Activated gamma-delta T cell treated with anti-CD3 and anti-CD28 coated beads, Interleukin-2, amount 50 U/mL, for 16 hours (primary cell): ENCODE measurements at places on chromosomes 1 and 21.
A peak's percentile ranks its signal among the peaks of the same experiment; 100 is the strongest.

DNA sequence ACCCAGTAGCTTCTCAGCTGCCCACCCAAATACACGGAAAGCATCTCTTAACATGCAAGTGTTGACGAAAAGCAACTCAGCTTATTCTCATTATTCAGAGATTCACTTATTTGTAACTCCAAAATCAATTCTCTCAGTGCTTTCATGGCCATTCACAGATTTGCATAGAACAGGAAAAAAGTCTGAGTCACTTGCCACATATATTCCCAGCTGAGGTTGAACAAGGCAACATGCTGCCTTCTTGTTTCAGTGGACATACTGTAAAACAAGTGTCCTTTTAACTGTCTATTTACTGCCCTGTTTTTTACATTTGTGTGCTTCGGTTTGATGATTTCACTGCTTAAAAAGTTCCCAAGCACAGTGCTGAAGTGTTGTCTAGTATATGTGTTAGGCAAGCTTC lies 273.0 kb downstream of the LTN1 start:
- no peak for DNase-seq

- DNase-seq: no peak
Measured at GRCh38 chr1:211153932-211154331, 20.0 kb upstream of the KCNH1 start.

DNA sequence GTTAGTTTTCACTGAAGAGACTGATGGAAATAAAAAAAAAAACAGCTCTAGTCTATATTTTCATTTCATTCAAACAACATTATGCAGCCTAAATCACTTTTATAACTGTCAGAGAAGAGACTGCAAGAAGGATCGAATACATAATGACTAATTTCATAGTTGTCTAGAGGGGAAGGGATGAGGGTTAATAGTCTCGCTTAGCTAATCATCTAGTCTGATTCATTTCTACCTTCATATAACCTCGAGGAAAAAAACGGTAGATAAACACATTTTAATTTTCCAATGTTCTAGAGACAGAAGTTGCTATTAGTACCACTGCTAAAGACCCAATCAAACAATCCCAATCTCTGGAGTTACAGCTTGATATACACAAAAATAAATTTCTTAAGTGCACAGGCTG lies 3.5 kb downstream of the FUBP1 start:
- DNase-seq: no peak

GRCh38 chr21:42965211-42965560 lies 9.2 kb upstream of the PKNOX1 start:
- no peak for DNase-seq

DNA sequence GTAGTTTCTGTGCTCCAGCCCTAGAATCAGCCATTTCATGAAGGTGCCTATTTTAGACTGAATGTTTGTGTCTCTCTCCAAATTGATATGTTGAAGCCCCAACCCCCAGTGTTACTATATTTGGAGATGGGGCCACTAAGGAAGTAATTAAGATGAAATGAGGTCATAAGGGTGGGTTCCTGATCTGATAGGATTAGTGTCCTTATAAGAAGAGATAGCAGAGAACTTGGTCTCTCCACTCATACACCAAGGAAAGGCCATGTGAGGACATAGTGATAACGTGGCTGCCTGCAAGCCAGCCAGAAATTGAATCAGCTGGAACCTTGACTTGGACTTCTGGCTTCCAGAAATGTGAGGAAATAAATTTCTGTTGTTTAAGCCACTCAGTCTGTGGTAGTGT lies 12.3 kb downstream of the RAVER2 start:
- DNase-seq: no peak

DNA sequence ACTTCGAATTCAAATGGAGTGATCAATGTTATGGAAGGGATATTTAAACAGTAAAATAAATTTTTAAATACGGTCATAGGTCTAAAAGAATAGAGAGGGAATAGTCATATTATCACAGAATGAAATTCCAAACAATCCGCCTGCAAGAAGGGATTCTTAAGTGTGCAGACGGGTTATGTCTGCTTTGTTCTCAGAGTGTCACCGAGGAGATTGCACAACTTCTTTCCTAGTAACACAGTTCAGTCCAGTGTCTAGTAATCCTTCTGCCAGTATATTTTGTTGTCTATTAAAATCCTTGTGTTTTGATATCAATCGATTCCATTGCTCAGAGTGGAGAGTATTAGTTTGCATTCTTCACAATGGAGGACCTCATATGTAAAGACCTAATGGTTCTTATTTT lies 48.4 kb downstream of the LRRC53 start:
- no peak for DNase-seq

GRCh38 chr1:26721669-26722355 lies 26.0 kb downstream of the ARID1A start:
- DNase-seq: no peak

DNA sequence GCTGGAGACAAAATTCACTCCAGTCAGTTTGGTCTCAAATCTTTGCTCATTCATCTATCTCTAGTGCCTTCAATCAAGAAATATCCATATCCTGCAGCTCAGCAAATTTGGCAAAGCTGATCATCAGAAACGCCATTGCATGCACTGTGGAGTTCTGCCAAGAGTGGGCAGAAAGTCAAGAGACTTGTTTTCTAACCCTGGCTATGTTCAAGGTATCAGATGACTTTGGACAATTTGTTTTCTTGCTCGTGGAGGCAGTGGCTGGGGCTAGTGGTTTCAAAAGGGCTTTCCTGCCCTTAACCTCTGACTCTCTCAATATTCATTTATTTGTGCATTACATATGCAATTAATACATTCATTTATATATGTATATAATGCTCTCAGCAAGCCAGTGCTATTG lies 12.8 kb upstream of the LRRC52 start:
- no peak for DNase-seq

- no peak for DNase-seq
Measured at GRCh38 chr1:73500154-73500553, 697.8 kb downstream of the LRRIQ3 start.

DNA sequence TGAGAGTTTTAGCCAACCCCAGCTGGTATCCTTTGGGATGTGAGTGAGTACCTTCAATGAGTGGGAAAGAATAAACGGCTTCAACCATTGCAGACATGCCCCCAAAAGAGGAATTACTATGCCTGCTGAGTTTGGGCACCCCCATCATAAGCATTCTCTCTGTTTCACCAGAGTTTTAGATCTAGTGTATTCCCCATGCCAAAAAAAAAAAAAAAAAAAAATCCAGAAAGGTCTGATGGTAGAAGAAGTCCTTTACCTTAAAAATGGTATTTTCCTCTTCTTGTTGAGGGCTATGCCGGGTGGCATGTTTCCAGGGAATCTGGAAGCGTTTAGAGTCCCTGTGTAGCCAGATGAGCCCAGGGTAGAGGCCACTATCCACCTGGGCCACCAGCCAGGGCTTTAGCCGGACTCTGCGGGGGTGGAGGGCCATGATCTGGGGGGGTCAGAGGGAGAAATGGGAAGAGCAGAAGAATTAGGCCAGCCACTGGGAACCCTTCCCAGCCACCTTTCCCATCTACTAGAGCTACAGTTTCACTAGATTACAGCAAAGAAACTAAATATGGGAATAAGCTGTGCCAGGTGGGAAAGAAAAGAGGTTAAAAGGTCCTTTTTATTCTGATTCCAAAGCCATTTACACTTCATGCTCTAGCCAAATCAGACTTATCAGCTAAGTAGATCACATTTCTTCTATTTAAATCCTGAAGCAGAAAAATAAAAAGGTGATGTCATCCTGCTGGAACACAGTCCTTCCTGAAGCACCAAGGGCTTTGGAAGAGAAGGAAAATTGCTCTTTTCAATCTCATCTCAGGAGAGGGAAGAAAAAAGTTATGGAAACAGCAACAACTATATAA lies 4.7 kb downstream of the IRF6 start:
- DNase-seq: no peak

DNA sequence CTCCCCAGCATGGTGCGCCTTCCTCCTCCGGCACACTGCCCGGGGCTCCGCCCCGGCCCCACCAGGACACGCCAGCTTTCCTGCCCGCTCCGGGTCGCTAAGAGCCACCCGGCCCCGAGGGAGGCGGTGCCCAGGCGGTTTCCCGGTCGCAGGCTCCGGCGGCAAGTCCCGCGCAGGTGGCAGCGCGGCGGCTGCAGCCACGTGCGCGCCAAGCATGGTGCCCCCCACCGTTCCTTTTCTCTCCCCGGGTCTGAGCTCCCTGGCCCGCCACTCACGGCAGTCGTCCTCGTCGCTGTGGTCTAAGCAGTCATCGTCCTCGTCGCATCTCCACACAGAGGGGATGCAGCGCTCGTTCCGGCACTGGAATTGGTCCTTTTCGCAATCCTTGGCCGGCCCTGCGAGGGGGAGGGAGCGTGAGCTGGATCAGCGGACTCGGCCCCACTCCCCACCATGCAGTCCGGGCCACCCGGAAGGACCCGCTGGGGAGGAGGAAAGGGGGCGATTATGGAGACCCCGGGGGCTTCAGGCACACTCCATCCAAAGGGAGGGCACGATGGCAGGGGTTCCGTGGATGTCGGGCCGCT lies 1.2 kb downstream of the LRP8 start:
- no peak for DNase-seq

DNA sequence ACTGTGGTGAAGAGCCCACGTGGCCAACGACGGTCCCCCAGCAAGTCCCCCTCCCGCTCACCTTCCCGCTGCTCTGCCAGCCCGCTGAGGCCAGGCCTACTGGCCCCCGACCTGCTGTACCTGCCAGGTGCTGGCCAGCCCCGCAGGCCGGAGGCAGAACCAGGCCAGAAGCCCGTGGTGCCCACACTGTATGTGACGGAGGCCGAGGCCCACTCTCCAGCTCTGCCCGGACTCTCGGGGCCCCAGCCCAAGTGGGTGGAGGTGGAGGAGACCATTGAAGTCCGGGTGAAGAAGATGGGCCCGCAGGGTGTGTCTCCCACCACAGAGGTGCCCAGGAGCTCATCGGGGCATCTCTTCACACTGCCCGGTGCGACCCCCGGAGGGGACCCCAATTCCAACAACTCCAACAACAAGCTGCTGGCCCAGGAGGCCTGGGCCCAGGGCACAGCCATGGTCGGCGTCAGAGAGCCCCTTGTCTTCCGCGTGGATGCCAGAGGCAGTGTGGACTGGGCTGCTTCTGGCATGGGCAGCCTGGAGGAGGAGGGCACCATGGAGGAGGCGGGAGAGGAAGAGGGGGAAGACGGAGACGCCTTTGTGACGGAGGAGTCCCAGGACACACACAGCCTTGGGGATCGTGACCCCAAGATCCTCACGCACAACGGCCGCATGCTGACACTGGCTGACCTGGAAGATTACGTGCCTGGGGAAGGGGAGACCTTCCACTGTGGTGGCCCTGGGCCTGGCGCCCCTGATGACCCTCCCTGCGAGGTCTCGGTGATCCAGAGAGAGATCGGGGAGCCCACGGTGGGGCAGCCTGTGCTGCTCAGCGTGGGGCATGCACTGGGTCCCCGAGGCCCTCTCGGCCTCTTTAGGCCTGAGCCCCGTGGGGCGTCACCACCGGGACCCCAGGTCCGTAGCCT lies 46.8 kb downstream of the TRIM11 start:
- DNase-seq: no peak

DNA sequence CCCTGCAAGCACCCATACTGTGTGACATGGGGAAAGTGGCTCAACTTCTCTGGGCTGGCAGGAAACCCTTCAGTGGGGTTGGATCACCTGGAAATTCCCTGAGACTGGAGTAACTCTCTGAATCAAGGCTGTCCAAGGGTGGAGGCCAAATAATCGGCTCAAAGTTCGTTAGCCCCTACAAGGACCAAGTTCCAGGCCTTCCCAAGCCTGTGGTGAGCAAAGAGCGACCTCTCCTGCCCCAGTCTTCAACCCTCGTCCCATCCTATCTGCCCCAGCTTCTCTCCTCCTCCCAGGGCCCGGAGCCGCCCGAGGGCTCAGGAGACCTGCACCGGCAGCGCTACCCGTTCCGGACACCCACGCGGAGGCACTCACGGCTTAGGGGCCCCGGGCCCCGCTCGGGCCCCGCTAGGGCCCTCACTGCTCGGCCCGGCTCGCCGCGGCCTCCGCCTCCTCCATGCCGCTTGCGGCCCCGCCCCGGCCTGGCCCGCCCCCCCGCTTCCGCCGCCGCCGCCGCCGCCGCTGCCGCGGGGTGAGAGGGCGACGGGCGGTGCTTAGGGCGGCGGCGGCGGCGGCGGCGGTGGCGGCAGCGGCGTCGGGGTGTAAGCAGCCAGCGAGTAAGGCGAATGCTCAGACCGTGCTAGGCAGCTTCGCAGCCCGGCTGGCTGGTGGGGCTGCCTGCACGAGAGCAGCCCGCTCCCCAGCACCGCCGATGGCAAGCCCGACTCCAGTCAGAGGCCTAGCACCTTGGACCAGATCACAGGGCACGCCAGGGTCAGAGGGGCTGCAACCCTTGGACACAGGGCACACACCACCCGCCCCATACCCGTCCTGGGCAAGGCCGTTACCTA lies at the start of gene POMGNT1:
POMGNT1 (minus strand) TSS at position 471 of the 848 bp plus-strand sequence. CDS start 613 bp downstream, outside the sequence.
- DNase-seq: peak; percentile 60

- DNase-seq: no peak
Measured at GRCh38 chr1:107649023-107649422, 316.0 kb downstream of the VAV3 start.

DNA sequence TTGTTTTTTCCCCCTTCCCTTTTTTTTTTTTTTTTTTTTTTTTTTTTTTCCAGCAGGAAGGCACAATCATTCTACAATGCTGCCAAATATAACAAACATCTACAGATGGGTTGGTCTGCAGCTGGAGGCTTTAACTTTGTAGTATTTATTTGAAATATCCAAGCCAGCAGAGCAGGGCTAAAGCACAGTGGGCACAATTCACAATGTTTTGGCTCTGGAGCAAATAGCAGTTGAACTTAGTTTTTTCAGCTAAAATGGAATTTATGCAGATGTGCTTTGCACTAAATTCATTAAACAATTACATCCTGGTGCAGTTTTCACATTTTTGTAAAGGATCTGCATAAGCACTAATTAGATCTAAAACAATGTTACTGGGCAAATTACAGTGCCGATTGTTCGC lies 39.8 kb upstream of the ZBTB18 start:
- no peak for DNase-seq

DNA sequence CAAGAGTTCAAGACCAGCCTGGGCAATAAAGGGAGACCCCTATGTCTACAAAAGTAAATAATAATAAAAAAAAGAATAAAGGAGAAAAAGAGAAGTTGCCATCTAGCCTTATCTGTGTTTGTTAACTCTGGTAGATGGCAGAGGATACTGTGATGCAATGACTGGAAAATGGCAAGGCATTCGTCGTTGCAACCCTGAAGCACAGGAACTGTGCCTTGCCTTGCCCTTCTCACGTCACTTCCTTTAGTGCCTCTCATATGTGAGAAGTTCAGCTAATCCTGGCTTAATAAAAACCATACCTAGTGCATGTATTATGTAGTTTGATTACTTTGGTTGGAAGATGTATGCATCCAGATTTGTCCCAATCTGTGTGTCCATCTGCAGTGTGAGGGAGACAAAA lies 25.8 kb upstream of the PIGC start:
- DNase-seq: no peak

- DNase-seq: no peak
Measured at GRCh38 chr21:44455524-44456213, 359 bp downstream of the LRRC3 start.
